ENCODE measurements at places on chromosomes 2 and 18. TPM values are rescaled to one million over a fixed set of nuclear protein-coding genes. Genes with fewer than 3 reads are reported as not detected.

GRCh38 chr2:46164529-46165301 is 132.5 kb upstream of the EPAS1 start:
- DNase-seq = no peak

- no peak for DNase-seq
Measured at GRCh38 chr2:152676461-152676860, 40.8 kb downstream of the PRPF40A start.

DNA sequence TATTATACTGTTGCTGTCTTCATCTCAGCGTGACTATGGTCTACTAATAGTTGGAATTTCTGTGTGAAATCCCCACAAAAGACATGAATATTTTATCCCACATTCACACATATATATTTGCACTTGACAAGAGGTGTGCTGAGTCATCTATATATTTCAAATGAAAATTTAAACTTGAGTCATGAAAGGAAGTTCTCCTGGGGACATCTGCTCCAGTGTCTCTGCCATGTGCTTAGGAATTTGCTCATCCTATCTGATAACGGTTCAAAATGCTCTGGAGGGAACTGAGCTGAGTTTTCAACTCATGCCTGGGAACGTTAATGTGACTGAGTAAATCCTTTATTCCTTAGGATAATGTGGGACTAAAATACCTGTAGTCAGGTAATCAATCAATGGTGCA is 326.2 kb upstream of the MEX3C start:
- DNase-seq = no peak

DNA sequence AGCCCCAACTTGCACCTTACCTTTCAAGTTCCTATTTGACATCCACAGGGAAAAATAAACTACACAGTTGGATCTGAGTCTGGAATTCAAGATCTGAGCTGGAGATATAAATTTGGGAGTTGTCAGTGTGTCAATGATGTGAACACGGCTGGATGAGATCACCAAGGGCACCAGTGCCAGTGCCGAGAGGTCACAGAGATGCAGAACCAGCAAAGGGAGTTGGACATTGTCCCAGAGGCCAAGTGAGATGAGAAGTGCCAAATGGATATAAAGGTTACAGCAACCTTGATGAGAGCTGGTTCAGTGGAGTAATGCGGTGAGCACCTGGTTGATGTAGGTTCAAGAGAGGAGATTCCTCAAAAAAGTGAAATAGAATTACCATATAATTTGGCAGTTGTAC is 24.8 kb downstream of the LRRFIP1 start:
- DNase-seq = no peak

GRCh38 chr2:101410746-101411145 is 23.4 kb upstream of the CREG2 start:
- no peak for DNase-seq

- no peak for DNase-seq
Measured at GRCh38 chr2:200203381-200203827, 103.1 kb upstream of the SPATS2L start.

DNA sequence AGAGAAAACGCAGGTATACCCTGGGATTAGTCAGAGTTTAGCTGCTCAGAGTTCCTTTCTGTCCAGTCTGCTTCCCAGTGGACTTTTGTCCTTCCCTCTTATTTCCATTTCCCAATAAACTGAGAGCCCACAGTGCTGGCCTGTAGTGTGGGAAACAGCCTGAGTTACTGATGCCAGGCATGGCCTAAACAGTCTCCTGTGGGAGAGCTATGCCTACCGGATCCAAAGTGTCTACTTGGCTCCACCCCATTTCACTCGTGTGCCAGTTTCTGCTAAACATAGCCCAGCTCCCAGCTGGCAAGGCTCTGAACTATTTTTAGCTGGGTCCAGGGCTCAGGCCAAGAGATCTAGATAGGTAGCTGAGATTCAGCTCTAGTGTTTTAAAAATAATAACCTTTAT is 15.6 kb upstream of the PPP1CB start:
- DNase-seq = no peak

- no peak for DNase-seq
Measured at GRCh38 chr18:55376387-55376786, 211.6 kb downstream of the TCF4 start.

GRCh38 chr2:179248024-179248348 is 16.6 kb downstream of the SESTD1 start:
- no peak for DNase-seq

UGT1A7 gene
- not detected for total RNA-seq

TNFRSF11A gene
- total RNA-seq = 30.0 TPM

Data from activated CD4-positive, alpha-beta memory T cell treated with anti-CD3 and anti-CD28 coated beads, Interleukin-2, amount 10 ng/mL, durations not matched to agents 7 days and 5 days (primary cell).